Transverse colon (tissue), 4 donors: ENCODE measurements at places on chromosomes 3 and 15. TPM values are rescaled to one million over a fixed set of nuclear protein-coding genes. Genes with fewer than 3 reads are reported as not detected.
A peak's percentile ranks its signal among the peaks of the same experiment; 100 is the strongest.

GPR15 gene
- 4.5 TPM for total RNA-seq

ARIH1 gene
- total RNA-seq = 15.7 TPM

IQCF5 gene
- total RNA-seq = not detected

GPR176 gene
- not detected for total RNA-seq

FMN1 gene
- 66.6 TPM for total RNA-seq

FSIP1 gene
- 1.9 TPM for total RNA-seq

GP5 gene
- total RNA-seq = not detected

DNA sequence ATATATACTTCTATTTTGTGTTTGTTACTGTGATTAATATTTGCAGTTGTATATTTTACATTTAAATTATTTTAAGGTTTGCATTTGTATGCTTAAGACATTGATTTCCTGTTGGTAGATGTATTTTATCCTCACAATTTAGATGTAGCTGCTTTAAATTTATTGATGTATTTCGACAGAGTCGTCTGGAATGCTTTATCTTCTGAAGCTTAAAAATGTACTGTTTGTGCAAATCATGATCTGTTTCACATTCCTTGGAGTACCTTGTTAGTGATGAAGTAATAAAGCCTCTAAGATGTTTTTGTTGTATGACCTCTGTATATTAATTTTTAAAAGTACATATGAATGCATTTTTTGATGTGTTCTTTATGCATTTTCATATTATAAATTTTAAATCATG, 1.9 kb downstream of the CHD2 start:
- DNase-seq = no peak

- no peak for DNase-seq
These were observed 1.0 kb downstream of the TSC22D2 start for GRCh38 chr3:150409125-150409511.

GRCh38 chr3:45647148-45647619, 42.0 kb upstream of the SACM1L start:
- no peak for DNase-seq

DNA sequence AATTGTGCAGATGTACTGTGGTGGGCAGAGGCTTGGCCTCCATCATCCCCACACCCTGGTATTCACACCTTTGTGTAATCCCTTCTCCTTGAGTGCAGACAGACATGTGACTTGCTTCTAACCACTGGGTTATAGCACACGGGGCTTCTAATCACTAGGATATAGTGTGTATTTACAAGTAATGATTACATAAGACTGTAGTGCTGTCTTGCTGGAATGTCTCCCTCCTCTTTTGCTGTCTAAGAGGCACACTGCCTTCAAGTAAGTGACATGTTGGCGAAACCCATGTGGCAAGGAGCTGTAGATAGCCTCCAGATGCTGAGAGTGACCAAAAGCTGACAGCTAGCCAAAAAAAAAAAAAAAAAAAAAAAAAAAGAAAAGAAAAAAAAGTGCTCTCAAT, 542.7 kb upstream of the MDFIC2 start:
- no peak for DNase-seq

DNA sequence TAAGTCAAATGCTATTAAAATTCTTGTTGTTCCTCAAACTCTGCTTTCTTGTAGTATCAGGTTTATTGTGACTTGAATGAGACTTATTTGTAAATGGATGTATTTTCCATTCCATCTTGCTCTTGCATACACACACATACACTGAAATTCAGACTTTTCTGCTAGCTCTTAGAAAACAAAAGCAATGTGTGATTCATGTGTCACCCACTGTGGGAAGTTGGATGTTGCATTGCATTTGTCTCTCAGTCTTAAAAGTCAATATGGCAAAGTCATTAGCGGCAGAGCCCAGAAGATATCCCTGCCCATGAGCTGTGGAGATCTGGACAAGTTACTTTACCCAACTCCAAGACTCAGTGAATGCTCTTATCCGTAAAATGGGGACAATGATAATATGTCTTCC, 357.2 kb upstream of the TPRG1 start:
- DNase-seq = no peak

DNA sequence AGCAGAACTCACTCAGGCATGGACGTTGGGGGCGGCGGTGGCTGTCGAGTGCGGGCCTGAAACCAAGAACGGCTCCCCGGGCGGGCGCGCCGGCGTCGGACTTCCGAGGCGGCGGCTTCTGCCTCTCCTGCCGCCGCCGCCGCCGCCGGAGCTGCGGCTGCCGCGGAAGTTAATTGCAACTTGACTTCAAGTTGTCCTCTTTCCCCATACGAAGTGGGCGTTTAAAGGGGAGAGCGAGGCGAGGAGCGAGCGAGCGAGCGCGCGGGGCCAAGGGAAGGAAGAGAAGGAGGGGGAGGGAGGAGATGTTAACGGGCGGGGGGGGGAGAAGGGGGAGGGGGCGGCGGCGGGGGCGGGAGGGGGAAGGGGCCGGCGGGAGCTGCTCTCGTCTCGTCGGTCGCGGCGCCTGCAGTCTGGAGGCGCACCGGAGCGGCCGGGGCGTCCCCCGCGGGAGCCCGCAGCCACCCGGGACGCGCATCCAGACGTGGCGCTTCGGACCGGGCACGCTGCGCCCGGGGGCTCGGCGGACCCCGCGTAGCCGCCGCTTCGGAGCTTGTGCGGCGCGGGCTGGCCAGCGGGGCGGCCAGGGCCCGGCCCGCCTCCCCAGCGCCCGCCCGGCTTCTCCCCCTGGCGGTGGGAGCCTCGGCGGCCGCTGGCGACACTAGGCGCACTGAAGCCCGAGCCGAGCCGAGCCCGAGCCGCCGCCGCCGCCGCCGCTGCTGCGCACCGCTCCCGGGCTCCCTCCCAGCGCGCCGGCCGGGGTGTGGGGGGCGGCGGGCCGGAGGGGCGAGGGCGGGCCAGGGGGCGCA, 19.7 kb upstream of the SATB1 start:
- DNase-seq = peak; percentile 77

GRCh38 chr15:60095711-60096110, 91.6 kb downstream of the FOXB1 start:
- no peak for DNase-seq

DNA sequence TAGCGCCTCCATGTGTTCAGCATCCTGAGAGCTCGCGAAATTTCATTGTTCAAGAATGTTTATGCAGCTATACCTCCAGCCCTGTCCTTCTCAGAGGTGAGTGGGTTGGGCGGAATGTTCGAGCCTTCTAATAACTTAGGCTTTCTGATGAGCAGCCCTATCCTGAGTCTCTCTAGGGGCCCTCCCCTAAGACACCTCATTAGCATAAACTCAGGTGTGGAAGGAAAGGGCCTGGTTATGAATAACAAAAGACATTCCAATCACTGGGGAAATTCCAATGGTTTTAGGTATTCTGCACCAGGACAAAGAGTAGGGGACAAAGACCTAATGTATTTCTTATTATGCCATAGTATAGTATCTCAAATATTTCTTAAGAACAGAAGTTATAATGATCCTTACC, 138.1 kb upstream of the PDZRN3 start:
- DNase-seq = no peak

- DNase-seq = no peak
These were observed 47.3 kb downstream of the CHP1 start for GRCh38 chr15:41278319-41278718.

DNA sequence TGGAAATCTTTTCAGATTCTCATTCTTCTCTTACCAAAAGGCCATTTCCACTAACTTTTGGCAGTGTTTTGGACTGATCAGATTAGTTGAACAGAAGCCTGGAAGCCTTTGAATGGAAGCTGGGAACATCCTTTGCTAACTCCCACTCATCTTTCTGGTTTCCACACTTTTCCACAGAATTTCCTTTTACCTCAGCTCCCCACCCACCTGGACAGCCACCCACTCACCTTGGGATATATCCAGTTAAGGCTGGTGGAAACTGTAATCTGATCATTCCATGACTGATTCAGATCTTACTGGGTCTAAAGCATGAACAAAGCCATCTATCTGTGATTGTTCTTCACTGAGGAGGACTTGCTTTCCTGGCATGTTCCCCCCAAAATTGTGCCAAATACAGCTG, 119.5 kb downstream of the CCNL1 start:
- no peak for DNase-seq

GRCh38 chr3:43154980-43155379, 49.1 kb upstream of the POMGNT2 start:
- DNase-seq = no peak

- no peak for DNase-seq
These were observed 563.4 kb upstream of the DPPA4 start for GRCh38 chr3:109900783-109901182.

GRCh38 chr3:62164196-62164595, 209.2 kb downstream of the FEZF2 start:
- no peak for DNase-seq

- DNase-seq = peak; percentile 44
These were observed 7.1 kb downstream of the THBS1 start for GRCh38 chr15:39587731-39588530.

GRCh38 chr15:68696414-68697363, 117.9 kb downstream of the CORO2B start:
- no peak for DNase-seq

- DNase-seq = no peak
These were observed 29.6 kb upstream of the IFT57 start for GRCh38 chr3:108251844-108252243.

DNA sequence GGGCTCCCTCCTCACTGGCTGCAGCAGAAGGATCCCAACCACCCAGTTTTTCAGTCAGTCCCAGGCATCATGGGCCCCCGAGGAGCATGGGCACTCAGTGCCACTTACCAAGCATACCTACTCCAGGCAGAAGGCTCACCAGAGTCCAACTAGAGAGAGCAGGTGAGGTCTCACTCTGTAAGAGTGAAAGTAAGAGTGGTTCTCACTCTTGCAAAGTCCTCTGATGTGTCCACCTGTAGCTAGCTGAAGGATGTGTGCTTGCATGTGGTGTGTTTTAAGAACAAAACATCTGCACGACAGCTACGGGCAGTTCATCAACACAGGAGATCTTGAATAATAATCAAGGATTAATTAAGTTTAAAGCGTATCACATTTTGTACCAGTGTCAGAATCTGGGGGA, 49.7 kb downstream of the CCK start:
- DNase-seq = no peak

GRCh38 chr3:6204891-6205290, 656.0 kb upstream of the GRM7 start:
- DNase-seq = no peak

DNA sequence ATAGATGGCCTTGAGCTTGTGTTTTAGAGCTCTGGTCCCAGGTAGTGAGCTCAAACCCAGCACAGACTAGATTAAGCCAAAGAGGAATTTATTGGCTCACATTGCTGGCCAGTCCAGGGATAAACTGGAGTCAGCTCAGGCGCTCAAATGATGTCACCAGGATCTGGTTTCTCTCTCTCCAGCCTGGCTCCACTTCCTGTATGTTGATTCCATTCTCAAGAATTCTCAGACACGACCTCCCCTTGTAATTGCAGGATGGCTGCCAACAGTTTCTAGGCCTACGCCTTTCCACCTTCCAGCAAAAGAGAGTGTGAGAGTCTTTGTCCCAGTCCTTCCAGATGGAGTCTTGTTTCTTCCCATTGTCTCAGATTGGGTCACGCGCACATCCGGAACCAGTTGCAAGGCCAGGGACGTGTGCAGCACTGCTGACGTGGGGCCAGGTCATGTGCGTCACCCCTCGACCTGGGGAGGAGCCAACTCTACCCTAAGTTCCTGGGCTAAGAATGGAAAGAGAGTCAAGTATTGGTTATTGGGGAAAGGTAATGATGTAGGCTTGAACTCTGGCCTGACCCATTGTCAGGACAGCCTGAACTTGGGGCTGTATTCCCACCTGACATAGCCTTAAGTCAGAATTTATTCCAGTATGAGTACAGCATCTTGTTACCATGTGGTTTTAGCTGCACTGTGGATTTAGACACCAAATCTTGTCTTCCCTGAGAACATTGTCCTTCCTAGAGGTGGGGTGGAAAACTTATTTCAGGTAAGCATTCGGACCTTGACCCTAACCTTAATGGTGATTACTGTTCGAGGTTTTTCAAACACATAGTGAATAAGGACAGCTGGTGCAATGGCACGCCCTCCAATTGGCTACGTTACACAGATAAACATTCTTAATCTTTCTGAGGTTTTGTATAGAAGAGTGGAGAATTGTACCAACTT, 31.6 kb downstream of the CACNA1D start:
- DNase-seq = peak; percentile 30
